ENCODE measurements at places on chromosomes 7 and 10.

DNA sequence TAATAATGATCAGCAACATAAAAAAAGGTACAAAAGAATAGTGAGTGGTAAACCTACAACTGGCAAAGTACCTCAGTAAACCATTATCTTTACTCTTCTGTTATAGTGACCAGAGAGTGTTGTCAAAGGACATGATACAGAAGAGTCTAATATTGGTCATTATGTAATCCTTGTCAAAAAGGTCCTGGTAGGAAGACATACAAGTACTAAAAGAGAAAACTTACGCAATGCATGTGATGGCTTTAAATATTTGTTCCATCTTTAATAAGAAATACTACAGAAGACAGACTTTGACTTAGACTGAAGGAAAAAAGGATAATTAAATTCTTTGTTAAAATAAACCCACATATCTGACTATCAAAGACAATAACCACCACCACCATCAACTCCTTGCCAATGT is 6.5 kb downstream of the DOCK4 start:
- no peak for DNase-seq

DNA sequence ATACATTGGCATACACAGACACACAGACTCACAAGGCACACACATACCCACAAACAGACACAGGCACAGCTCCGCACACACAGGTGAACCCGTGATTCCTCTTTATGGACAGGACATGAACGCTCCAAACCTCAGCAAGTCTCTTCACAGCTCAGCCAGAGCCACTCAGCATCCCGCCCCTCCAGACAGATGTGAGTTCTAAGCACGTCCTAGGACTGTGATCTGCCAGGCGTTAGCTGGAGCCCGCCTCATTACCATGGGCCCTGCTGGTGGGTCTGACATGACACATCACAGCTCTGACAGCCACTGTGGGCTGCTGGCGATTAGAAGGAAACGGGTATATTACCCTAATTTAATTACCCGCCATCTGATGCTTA is 176.7 kb upstream of the PPP2R2D start:
- DNase-seq: no peak

GRCh38 chr10:86361156-86362128 is 5.2 kb downstream of the GRID1 start:
- DNase-seq: peak; percentile 19

DNA sequence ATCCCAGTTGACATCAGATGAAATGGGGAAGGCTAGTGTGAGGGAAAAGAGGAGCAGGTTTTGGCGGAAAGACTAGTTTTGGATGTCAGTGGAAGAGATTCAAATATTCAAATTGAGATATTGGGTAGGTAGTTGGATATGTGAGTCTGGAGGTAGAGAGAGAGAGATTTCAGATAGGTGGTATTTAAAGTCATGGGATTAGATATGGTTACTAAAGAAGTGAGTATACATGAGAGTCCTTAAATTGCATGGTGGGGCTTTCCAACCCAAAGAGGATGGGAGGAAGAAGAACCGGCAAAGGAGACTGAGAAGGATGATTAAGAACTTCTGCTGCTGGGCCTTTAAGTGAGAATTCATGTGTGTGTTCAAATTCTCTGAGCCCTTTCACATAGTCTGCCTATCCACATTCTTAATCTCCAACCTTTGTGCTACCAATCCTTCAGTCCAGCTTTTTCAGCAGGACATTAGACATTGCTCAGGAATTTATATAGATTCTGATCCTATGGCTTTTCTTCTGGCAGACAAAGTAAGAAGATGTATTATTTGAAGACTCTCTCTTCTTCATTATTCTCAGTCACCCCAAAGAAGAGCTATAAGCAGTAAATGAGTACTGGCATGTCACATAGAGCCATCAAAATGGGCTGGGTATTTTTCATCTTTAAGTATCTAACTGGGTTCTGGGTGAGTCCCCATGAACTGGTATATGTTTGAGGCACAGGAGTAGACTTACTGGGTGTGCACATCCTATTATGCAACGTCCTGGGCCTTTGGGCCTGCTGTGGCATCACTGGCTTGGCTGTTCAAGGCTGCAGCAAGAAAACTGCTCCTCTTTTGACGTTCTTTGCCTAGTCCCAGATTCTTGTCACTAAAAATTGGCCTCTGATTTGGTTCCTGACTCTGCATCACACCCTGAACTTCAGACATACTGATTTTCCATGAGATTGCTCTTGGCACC is 33.6 kb downstream of the ST7 start:
- DNase-seq: no peak

- no peak for DNase-seq
Observed at GRCh38 chr10:120313715-120314114, 143.3 kb upstream of the PLPP4 start.

GRCh38 chr7:94049615-94050014 is 45.5 kb upstream of the BET1 start:
- DNase-seq: no peak

DNA sequence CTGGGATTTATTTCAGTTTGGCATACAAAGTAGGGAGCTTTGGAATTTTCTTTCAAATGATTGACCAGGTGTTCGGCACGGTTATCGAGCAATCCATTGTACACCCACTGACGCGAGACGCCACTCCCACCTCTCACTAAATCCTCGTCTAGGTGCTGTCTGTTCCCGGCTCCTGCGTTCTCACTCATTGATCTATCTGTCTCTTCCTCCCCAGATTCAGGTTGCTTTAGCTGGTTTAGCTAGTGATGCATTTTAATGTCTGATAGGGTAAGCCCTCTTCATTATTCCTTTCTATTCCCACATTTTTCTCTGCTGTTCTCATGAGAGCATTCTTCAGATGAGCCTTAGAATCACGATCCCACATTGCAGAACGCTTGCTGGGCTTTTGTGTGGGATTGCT is 91.7 kb downstream of the ELFN1 start:
- no peak for DNase-seq

- DNase-seq: no peak
Observed at GRCh38 chr10:74746813-74747212, 79.6 kb upstream of the KAT6B start.

- DNase-seq: no peak
Observed at GRCh38 chr7:75010036-75010435, 45.5 kb downstream of the CASTOR2 start.

- no peak for DNase-seq
Observed at GRCh38 chr7:103987451-103987850, 2.0 kb downstream of the RELN start.

DNA sequence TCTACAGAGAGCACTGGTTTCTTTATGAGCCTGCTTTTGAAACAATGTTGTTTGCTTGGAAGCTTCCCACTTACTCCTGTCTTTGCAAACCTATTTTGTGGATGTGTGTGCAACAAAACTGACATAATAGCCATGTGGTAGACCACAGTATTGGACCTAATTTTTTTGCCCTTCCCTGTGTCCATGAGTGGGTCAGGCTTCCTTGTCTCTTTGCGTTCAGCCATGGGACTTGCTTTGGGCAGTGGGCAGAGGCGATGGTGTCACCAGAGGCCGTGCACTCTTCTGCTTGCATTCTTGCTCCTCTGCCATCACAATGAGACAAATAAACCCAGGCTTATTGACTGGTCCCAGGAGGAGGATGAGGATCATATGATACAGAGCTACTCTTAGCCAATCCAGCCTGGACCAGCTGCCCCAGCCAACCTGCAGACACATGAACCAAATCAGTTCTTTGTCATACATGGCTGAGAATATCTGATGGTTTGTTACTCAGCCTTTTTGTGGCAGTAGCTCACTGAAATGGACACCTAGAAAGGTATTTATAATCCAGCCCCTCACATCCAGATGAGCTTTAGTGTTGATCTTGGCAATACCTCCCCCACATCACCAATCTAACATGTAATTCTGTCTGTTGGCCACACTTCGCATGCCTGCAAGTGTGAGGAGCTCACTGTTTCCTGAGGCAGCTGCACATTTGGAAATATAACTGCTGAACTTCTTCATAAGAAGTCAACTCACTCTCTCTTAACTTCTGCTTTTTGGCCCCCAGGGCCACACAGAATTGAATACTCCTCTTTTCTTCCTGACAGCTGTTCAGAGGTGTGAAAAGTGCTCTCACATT is 427.8 kb upstream of the ZMIZ1 start:
- no peak for DNase-seq

GRCh38 chr7:17472518-17472917 is 174.1 kb downstream of the AHR start:
- DNase-seq: no peak

- no peak for DNase-seq
Observed at GRCh38 chr10:22315455-22316285, 518 bp upstream of the COMMD3 start.

- peak; percentile 28 for DNase-seq
Observed at GRCh38 chr10:75165684-75166622, 44.6 kb upstream of the VDAC2 start.

- no peak for DNase-seq
Observed at GRCh38 chr7:112965506-112965905, 121.1 kb downstream of the GPR85 start.

- DNase-seq: no peak
Observed at GRCh38 chr7:36617408-36617807, 106.9 kb downstream of the AOAH start.

DNA sequence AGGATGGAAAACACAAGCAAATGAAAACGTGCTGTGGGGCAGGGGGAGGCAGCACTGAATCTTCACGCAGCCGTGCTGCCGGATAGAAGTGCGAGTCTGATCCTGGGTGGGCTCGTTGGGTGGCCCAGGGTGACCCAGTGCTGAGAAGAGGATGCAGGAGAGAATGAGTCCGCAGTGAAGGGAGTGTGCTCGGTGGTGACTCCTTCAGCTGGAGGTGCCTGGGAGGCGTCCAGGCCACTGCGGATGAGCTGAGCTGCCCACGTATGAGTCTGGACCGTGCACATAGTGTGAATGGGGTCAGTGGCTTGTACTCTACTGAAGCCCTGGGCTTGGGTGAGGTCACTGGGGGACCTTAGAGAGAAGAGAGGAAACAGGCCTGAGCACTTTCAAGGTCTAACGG is 190.0 kb upstream of the MGMT start:
- DNase-seq: no peak

All from activated naive CD4-positive, alpha-beta T cell treated with anti-CD3 and anti-CD28 coated beads, Interleukin-2, amount 10 ng/mL, durations not matched to agents 7 days and 5 days (primary cell).